Stimulated activated CD8-positive, alpha-beta memory T cell treated with anti-CD3 and anti-CD28 coated beads, Interleukin-4, amount 100 ng/mL, for 4 hours (primary cell): ENCODE measurements at places on chromosomes 3 and 15.

GRCh38 chr3:133832802-133833144 lies 27.2 kb downstream of the SRPRB start:
- DNase-seq = no peak

DNA sequence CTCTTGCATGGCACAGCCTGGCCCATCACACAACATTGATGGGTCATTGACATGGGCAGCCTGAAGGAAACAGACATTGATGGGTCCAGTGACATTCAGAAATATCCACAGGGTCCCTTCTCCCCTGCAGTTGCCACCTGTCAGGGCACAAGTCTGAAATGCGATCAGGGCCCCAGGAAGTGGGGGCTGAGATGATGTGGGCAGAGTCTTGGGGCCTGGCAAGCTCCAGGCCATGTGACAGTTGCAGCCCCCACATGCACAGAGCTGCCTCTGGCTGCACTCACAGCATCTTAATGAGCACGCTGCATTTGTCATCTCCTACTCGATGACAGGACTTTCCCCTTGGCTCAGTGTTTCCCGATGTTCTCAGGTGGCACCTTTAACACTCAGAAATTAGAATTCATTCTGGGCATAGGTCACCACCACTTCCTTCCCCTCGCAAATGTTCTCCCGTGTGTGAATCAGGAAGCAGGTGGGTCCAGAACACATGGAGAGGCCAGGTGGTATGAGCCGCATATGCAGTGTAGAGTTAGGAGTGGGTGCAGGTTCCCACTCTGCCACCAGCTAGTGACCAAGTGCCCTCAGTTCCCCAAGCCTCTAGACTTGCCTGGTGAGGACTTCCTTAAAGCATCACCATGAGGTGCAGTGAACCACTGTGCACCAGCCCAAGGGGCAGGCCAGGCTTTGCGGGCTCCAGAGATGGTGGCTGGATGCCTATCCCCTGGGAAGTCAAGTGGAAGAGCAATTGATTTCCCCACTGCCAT lies 1.6 kb upstream of the TXNRD3 start:
- no peak for DNase-seq

- no peak for DNase-seq
Measured at GRCh38 chr15:48544778-48545177, 100.7 kb downstream of the FBN1 start.

GRCh38 chr15:100614918-100615317 lies 12.5 kb downstream of the ASB7 start:
- DNase-seq = no peak

GRCh38 chr3:40169983-40170382 lies 139.5 kb upstream of the EIF1B start:
- no peak for DNase-seq

GRCh38 chr3:129320261-129320660 lies 41.6 kb downstream of the HMCES start:
- DNase-seq = no peak

- no peak for DNase-seq
Measured at GRCh38 chr3:188192034-188192433, 38.1 kb downstream of the LPP start.

- no peak for DNase-seq
Measured at GRCh38 chr15:70437089-70437488, 326.3 kb downstream of the UACA start.

- DNase-seq = no peak
Measured at GRCh38 chr3:178480795-178481194, 55.4 kb upstream of the KCNMB2 start.

- DNase-seq = no peak
Measured at GRCh38 chr3:196585044-196585757, 16.7 kb downstream of the FBXO45 start.

- no peak for DNase-seq
Measured at GRCh38 chr15:42148808-42149492, 7.5 kb downstream of the PLA2G4F start.

GRCh38 chr3:188242436-188243123 lies 88.6 kb downstream of the LPP start:
- no peak for DNase-seq

GRCh38 chr15:89383365-89384175 lies 48.9 kb upstream of the POLG start:
- no peak for DNase-seq
